CD4-positive, alpha-beta T cell treated with Interleukin-1 beta for 1 hour (primary cell): ENCODE measurements at places on chromosomes 1 and 21.
A peak's percentile ranks its signal among the peaks of the same experiment; 100 is the strongest.

DNA sequence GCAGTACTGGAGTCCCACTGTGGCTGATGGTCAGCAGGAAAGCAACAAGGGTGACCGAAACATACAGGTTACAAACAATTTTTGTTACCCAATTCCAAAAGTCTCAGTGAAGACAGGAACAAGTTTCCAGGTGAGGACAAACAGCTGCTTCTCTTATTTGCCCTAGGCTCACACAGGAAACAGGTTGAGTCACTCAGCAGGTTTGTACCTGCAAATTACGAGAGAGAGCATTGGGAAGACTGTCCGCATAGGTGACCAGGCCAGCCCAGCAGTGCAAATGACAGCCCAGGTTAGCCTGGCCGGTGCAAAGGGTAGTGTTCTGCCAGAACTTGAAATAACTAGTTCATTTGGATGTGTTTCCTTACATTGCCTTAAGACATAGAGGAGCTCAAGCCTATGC is 40.0 kb upstream of the DSCAM start:
- DNase-seq: no peak

- no peak for DNase-seq
Observed at GRCh38 chr1:56084246-56084645, 495.1 kb downstream of the PLPP3 start.

DNA sequence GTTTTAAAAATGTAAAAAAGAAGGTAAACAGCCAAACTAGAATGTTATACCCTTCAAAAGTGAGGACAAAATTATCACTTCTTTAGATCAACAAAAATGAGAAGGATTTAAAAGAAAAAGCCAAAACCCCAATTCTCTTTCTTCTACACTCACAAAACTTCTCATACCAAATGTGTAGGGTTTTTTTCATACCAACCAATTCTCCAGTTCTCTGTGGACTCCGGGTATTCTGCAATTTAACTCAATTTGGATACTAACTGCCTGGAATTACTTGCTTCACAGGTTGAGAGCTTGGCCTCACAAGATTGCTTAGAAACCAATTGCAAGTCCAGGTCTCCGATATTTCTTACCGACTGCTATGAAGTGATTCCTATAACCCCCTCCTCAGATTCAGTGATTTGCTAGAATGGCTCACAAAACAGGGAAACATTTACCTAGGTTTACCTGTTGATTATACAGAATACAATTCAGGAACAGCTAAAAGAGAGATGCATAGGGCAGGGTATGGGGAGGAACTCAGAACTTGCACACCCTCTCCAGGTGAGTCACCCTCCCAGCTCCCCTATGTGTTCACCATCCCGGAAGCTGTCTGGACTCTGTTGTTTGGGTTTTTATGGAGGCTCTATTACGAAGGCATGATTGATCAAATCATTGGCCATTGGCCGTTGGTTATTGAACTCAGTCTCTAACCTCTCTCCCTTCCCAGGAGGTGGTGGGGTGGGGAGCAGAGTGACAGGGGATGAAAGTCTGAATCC is 67.1 kb downstream of the CAMTA1 start:
- DNase-seq: no peak

DNA sequence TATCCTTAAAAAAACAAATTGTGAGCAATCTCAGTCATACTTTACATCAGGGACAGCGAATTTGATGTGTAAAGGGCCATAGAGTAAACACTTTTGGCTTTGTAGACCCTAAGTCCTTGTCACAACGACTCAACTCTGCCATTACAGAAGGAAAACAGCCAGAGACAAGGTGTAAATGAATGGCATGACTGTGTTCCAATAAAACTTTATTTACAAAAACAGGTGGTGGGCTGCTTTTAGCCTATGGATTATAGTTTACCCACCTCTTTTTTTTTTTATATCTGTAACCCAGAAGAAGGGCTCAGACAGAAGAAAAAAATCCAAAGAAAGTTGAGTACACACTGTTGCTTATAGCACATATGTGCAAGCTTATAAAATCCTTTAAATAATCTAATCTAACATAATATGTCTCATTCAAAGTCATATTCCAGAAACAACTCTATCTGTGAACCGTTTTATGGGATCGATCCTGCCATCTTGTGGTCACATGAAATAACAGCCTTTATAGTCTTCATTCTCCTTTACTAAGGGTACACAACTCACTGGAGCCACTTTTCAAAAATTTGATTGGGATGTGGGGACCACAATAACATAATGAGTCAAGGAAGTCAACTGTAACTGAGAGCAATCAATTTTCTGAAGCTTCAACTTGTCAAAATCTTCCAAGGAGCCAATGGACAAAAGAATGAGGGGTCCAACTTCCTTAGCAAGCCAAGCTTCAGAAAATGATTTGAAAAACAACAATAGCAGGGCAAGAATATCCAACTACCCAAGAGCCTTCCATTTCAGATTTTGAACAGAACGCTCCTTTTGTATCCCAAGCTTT is 142.2 kb upstream of the KRTAP19-8 start:
- DNase-seq: peak; percentile 61

DNA sequence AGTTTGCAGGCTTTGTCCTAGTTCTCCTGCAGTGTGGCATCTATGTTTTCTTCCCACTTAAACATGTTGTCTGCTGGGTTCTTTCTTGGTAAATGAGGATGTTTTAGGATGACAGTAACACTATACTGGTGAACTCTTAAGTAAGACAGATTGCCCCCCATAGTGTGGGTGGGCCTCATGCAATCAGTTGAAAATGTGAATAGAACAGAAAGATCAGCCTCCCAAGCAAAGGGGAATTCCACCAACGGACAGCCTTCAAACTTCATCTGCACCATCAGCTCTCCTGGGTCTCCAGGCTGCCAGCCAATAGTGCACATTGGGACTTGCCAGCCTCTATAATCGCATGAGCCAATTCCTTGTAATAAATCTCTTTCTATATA is 10.7 kb upstream of the TARBP1 start:
- DNase-seq: no peak

- DNase-seq: no peak
Observed at GRCh38 chr21:38773099-38774061, 32.3 kb upstream of the ETS2 start.

GRCh38 chr1:38466487-38466886 is 393.1 kb downstream of the RRAGC start:
- no peak for DNase-seq

DNA sequence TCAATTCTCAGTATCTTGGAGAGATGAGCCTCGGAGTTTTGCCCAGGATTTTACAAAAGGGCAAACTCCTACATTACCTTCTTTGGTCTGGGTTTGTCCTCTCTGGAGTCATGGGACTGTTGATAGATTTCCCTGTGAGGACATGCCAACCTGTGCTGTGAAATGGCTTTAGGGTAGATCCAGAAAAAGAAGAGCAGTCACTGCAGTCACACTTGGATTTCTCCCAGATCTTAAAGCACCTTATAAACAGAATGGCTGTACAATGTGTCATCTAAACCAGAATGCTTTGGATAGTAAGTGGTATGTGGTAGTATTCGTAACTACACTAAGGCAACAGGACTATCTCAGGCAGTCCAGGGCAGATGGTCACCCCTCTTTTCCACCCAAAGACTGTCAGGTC is 1.9 kb upstream of the CSRP1 start:
- DNase-seq: no peak

DNA sequence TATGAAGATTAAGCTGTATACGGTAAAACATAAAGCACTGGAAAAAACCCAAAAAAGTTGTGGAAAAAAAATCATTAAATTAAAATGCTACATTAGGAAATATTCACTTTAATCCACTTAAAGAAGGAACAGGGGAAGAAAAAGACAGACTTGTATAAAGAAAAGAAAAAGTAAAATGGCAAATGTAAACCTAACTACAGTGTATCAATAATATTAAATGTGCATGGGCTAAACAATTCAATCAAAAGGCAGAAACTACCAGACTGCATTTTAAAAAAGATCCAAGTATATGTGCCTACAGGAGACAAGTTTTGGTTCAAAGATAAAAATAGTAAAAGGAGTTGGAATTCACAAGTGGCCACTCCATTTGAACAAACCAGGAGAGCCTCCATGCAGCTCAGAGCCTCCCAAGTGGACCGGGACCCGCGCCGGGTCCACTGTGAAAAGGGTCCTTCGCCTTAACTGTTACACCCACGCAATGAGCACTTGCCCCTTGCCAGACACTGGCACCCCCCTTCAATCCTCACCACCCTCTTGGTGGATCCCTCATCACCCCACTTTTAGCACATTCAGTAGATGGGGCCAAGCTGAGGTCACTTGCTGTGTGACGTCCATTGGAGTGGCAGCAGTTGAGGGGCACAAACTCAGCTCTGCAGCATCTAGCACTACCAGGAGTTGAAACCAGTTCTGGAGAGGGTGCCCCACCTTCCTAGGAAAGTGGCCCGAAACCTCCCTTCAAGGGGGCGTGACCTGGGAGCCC is 898 bp downstream of the C1orf174 start:
- no peak for DNase-seq

DNA sequence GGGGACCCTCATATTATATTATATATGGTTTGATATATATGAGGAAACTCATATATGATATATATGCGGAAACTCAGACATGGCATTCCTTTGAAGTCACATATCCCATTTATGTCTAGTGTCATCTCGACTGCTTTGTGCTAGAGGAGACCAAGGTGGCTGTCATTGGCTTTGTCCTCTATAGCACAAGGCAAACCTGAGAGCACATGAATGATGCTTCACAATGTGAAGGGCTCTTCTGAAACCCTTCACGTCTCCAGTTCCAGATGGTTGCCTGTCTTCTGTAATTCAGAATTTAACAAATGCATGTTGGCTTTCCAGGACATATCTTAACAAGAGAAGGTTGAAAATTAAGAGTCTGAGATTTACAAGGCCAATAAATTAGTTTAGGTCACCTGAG is 303.6 kb downstream of the BARHL2 start:
- no peak for DNase-seq

DNA sequence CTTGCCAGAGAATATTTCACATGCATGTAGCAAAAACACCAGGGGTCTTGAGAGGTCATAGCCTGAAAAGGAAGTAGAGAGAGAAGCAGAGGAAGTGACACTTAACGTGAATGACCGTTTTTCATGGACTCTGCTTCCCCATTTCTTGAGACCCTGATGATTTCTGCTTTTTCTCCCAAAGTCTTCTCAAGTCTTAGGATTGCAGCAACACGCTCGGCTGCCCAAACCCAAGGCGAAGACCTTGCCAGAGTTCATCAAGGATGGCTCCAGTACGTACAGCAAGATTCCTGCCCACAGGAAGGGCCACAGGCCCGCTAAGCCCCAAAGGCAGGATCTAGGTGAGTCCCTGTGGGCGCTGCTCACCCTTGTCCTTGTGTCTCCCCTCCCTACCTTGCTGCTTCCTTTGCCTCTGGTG is 12.8 kb downstream of the THEMIS2 start:
- peak; percentile 49 for DNase-seq

DNA sequence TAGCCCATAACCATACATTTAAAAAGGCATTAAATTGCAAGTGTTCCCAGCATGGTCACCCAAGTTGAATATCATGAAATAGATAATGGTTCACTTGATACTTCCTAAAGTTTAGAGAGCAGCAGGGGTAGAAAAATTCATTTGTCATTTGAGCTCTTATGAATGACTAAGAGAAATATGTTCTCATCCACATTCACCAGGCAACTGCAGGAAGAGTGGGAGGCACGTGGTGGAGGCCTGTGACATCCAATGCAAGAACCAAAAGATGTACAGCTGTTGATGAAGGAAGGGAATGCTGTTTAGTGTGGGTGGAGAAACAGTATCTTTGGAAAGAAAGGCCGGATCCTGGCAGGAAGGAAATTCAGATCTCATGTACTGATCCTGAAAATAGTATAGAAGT is 473.1 kb downstream of the ADGRL2 start:
- DNase-seq: no peak

DNA sequence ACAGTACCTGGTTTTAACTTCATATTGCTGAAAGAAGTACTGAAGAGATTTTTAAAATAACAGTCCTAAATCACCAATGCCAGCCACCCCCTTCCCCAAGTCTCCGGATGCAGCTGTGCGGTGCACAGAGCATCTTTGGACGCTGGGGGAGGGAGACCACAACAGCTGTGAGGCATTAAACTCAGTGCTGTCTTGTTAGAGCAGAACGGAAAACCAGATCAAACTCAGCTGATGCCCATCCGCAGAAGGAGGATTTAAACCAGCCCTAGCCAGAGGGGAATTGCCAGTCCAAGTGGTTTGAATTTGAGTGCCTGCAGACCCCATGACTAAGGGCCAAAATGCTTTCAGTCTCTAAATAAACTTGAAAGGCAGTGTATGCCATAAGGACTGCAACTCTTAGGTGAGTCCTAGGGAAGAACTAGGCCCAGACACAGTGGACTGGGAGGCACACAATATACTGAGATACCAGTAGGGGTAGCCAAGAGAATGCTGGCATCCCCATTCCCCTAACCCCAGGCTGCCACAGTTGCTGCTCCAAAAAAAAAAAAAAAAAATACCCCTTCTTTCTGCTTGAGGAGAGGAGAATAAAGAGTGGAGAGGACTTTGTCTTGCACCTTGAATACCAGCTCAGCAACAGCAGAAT is 576.2 kb downstream of the NEGR1 start:
- DNase-seq: no peak

DNA sequence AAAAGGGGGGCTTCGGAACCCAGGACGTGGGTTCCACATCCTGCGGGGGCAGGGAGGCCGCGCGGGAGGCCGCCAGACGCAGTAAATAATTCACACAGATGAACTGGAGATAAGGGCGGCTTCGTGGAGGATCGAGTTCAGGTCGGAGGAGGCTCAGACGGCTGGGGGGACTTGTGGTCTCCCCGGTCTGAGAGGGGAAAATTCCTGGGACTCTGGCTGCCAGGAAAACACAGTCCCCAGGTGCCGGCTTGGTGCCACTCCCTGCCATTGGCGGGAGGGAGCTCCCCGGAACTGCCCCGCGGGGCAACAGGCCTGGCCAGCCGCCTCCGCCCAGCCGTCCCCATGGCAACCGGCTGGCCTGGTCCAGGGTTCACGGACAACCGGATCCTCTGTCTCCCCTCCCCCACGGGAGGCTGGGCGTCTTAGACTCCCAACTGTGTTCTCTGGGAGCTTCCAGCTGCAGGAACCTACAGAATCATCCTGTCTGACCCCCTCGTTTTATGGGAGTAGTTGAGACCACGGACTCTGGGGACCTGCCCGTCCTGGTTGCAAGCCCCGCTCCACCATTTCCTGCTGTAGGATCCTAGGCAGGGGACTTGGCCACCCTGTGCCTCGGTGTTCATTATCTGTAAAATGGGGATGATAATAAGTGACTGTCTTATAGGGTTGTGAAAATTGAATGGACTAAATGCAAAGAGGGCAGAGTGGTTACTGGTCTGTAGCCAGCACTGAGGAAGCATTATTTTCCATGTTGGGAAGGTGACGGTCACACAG is 9.6 kb downstream of the CAMK2N1 start:
- no peak for DNase-seq

DNA sequence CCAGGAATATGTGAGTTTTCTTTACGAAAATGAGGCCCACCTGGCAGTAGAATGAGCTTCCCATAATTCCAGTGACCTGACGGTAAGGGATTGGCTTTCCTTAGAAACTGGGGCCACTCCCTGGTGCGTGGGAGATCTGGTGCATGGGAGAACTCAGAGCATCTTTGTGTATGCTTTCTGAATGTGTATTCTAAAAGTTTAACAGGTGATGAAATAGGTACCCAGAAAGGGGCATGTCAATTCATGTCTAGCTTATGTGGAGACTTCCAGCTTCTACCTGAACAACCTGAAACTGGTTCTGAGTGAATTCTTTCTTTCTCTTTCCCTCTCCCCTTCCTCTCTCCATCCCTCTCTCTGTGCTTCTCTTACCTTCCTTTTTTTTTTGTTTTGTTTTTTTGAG is 15.2 kb upstream of the FCRLA start:
- no peak for DNase-seq

- no peak for DNase-seq
Observed at GRCh38 chr1:205665201-205666045, 14.9 kb downstream of the SLC45A3 start.

- no peak for DNase-seq
Observed at GRCh38 chr1:227885648-227886502, 61.9 kb downstream of the WNT9A start.
